ENCODE measurements at places on chromosomes 5 and 9. TPM values are rescaled to one million over a fixed set of nuclear protein-coding genes. Genes with fewer than 3 reads are reported as not detected.

DNA sequence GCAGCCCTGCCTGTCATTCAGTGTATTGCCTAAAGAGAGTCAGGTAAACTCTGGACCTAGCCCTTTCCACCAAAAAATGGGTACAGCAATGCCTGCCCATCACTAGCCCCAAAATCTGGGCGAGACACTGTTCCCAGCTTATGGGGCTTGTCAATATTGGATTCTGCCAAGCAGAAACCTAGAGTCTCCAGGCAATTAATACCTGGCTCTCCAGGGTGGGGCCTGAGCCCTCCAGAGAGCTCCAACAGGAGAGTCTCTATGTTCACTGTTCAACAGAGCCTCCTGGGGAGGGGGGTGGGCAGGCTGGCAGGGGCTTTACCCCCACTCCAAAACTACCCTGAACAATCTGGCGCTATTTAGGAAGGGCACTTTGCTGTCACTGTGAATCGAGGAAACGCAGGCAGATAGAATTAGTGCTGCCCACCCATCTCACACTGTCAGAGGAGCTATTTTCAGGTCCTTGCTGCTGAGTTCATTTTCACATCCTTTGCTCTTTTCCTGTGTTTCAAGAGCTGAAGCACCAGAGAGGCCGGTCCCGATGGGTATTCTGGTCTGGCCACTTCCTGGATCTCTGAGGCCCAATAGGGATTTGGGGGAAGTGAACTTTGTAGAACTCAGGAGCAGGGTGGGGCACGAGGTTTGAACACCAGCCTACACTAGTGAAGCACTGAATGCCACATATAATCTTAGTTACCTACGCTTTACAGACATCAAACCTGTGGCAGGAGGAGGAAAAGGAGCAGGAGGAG lies 121.8 kb downstream of the C5orf15 start:
- no peak for DNase-seq

GRCh38 chr9:37939575-37940095 lies 35.7 kb upstream of the SLC25A51 start:
- peak; percentile 49 for DNase-seq

GRCh38 chr9:100448266-100448665 lies 21.3 kb downstream of the MSANTD3 start:
- no peak for DNase-seq

DNA sequence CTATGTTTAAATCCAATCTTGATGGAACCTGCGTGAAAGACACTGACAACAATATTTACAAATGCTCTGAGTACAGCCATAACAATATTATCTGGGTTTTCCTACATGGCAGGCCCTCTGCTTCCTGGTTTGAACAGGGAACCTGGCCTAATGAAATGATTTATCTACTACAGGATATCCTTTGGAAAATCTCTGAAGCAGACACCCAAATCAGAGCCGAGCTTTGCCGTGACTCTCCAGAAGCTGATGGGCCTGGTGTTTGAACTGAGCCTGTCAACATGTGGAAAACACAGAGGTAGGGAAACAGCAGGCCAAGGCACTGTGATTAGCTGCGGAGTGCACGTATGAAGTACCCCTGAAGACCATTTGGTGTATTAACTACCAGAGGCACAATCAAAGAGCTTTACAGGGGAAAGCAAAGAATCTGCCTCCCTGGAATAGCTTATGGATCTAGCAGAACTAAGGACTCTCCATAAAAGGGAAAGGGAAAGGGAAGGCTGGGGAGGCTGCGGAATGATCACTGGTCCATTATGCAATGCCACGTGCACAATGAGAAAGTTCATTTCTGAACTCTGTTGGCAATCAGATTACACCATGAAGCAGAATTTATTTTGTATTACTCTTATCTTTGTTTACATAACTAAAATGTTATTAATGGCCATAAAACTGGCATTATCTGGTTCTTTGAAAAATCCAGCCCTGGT lies 321.9 kb downstream of the EBF1 start:
- no peak for DNase-seq

- DNase-seq, result no peak
Observed at GRCh38 chr9:36945999-36946398, 88.1 kb downstream of the PAX5 start.

Gene KCNMB1
- not detected for total RNA-seq

Gene OTP
- not detected for total RNA-seq

Gene SNCB
- not detected for total RNA-seq

Gene FAXDC2
- total RNA-seq, result not detected

Measured in renal cortical epithelial cell (primary cell).